Epithelial cell of prostate (primary cell): ENCODE measurements at places on chromosomes 6 and 20.

DNA sequence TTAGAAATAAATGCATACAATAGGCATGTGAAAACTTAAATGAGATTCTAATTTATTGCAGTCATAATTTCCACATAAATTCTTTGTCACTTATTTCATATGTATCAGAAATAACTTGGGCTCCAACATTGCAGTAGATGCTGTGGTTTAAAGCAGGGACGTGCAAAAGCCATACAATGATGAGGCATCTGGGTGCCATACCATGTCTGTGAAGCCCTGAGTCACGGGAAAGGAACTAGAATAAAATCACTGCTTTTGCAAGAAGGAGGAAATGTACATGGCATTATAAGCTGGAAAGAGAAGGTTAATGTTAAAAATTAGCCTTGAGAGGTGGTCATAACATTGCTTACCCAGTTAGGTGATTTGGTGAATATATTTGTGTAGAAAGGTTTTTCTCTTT, 180.4 kb downstream of the SASH1 start:
- no peak for DNase-seq

GRCh38 chr6:3768502-3768901, 17.0 kb upstream of the PXDC1 start:
- DNase-seq: no peak

DNA sequence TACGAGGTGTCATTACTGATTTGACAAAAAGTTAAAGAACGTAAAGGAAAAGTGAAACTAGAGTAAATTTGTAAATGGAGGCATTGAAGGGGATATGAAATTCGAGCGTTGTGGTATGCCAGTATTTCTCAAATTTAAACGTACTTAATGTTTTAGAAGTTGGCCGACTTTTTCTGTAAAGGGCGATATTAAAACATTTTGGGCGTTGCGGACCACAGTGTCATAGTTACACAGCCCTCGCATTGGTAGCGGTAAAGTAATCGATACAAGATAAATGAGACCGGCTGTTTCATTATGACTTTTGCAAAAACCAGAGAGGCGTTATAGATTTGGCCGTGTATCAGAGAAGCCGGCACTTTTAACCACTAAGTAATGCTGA, 39.6 kb downstream of the OR2B2 start:
- no peak for DNase-seq

- no peak for DNase-seq
Observed at GRCh38 chr6:85449388-85449817, 480 bp upstream of the NT5E start.

DNA sequence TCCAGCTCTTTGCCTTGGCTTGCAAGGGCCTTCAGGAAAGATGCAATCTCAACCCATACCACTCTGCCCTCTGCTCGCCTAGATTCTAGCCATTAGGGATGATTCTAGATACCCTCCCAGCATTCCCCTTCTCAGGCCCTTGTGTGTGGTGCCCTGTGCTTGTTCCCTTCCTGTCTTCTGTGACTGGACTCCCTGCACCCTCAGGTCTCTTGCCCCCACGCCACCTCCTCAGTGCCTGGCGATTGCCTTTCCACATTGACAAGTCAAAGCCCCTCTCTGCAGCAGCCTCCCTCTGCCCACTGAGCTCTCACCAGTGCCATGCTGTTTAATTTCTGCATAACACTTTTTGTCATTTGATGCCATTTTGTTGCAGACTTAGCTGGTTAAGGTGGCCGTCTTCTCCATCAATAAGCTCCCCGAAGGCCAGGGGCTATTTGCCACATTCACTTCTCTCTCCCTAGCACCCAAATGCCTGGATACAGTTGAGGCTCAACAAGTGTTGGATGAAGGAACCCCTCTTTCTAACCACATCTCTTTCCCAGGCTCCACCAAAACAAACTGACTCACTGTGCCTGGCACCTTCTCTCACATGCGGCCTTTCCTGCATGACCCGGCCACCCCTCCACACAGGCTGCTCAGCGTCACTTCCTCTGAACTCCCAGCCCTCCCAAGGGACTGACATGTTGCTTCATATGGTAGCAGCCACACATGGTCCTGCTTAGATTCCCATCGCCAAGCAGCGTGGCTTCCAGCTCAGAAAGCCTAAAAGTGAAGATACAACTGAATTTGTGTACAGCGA, 4.6 kb upstream of the TXNDC5 start:
- no peak for DNase-seq

GRCh38 chr6:53492860-53493634, 51.9 kb downstream of the GCLC start:
- no peak for DNase-seq

DNA sequence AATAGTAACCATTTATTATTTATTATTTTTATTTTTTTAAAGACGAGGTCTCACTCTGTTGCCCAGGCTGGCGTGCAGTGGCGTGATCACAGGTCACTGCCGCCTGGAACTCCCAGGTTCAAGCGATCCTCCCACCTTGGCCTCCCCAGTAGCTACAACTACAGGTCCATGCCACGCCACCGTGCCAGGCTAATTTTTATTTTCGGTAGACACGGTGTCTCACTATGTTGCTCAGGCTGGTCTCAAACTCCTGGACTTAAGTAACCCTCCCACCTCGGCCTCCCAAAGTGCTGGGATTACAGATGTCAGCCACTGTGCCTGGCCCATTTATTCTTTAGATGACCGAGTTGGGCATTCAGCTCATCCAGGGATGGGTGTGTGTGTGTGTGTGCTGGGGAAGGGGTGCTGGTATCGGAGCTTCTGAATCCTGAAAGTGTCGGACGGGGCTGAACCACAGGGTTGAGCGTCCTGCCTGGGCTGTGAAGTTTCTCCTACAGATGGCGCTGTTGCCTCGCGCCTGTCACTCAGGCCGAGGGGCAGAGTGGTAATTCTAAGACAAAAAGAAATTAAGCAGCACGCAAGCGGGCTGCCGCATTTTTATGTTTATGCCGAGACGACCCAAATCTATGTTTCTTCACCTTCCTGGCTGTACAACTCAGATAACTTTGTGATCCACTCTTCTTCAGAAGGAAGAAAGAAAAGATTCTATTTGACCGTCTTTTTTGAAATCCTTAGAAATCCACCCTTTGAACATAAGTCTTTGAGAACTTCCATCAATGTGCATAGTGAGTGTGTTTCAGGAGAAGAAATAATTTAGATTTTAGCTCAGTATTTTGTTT, 252.8 kb downstream of the CDH26 start:
- DNase-seq: no peak

- no peak for DNase-seq
Observed at GRCh38 chr6:83815631-83816272, 37.4 kb upstream of the RIPPLY2 start.

DNA sequence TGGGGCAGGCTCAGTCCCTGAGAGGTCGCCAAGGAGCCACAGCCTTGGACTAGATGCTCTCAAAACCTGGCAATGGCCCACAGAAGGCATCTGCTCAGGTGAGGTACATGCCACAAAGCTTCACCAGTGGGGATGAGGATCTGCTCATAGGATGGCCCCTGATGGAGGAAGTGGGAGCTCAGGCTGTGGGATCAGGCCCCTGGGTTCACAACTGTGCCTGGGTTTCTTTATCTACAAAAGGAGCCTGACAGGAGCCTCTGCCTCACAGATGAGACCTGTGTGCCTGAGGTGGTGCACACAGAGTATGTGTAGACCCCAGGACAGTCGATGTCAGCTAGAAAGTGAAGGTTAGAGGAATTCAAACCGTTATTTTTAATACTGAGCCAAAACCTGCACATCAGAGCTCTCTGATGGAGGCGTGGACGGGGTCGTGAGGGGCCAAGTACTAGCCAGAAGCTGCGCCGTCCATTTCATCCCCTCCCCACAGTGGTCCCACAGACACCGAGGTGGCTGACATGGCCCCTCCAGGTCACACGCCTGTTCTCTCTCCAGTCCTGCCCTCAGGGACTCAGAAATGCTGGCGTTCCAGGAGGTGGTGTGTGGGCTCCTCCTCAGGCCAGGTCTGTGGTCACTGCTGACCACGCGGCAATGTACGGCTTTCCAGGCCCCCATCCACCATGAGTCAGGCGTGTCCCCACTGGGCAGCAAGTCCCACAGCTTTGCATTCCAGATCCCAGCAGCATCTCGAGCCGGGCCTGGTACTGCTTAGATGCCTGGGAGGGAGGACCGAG, 33.3 kb downstream of the NTSR1 start:
- no peak for DNase-seq

DNA sequence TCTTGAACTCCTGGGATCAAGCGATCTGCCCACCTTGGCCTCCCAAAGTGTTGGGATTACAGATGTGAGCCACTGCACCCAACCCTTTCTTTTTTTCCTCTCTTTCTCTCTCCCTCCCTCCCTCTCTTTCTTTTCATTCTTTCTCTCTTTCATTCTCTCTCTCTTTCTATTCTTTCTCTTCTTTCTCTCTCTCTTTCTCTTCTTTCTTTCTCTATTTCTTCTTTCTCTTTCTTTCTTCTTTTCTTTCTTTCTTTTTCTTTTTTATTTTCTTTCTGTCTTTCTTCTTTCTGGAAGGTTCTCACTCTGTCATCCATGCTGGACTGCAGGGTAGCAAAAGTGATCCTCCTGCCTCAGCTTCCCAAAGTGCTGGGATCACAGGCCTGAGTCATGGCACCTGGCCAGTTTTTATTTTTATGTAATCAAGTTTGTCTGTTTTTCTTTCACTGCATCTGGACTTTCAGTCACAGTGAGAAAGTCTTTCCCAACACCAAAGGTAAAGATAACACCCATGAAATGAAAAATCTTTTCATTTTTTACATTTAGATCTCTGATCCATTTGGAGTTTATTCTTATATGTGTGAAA, 20.2 kb upstream of the BCLAF1 start:
- no peak for DNase-seq

DNA sequence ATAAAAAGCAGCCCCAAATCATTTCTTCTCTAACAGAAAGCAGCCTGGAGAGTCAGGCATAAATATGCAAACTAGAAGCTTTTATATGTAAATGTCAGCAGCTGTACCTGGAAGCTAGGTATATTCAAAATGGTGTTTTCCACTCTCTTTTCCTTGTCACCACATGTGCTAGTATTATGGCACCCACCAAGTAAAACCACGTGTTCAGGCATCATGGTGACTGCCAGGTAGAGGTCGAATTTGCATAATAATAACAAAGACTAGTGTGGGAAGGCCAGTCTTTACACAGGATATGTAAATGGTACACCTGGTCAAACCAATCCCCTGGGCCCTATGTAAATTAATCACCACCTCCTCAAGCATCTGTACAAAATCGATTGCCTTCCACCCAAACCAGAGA, 124.0 kb downstream of the MMUT start:
- no peak for DNase-seq

- no peak for DNase-seq
Observed at GRCh38 chr6:129661536-129662405, 48.2 kb downstream of the ARHGAP18 start.

DNA sequence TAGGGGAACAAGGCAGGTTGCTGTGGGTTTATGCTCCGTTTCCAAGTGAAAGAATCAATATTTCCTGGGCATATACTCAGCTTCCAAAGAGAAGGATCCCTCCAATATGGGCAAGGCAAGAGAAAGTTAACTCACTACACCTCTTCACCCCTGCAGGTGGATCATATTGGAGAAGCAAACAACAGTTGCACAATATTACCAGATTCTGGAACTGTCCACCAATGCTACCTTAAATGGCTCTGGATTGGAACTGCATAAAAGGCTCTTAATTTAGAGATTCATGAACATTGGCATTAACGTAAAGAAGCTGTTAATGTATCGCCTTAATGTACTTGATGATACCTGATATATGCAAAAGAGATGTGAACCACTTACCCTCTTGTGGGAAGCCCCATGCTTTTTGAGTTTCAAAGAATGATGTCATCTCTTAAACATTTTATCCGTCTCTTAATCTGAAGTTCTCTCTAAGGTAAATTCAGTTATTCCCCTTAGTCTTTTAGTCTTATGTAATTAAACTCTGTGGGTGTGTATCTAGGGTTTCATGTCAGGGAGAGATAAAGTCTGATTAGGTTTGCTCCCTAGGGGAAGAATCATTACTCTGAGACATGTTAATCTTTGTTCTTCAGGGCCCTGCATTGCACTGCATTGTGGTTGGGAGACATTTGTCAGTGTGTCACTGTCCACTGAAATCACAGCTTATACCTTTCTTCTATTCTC, 99.5 kb downstream of the PHACTR1 start:
- DNase-seq: no peak

DNA sequence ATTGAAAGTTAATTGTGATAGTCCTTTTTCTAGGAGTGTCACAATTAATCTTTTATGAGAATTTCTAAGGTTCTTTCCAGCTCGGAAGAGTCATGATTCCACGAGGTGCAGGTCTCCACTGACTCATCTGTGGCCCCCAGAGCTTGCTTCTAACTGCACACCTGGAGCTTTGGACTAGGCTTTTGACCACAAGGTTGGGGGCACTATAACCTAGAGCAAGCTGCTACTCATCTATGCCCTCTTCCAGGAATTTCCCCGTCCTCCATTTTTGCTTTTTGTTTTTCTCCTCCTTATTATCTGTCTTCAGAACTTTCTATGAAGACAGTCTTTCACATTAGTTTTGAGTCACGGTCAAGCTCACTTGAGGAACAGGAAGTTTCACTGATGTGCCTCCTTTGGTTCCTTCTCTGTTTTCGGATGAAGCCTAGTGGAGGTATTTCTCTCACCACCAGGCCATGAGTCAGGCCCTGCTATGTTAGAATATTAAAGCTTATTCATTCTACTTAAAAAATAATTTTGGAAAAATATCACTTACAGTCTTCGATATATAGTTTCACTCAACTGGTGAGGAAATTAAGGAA, 119.2 kb upstream of the INSM1 start:
- no peak for DNase-seq

- no peak for DNase-seq
Observed at GRCh38 chr6:36239774-36240173, 30.1 kb upstream of the PNPLA1 start.

- no peak for DNase-seq
Observed at GRCh38 chr20:41811456-41811855, 193.3 kb upstream of the CHD6 start.

- no peak for DNase-seq
Observed at GRCh38 chr6:156395276-156395675, 381.9 kb upstream of the ARID1B start.
